ENCODE measurements at places on chromosomes 13 and 19. TPM values are rescaled to one million over a fixed set of nuclear protein-coding genes. Genes with fewer than 3 reads are reported as not detected.

DNA sequence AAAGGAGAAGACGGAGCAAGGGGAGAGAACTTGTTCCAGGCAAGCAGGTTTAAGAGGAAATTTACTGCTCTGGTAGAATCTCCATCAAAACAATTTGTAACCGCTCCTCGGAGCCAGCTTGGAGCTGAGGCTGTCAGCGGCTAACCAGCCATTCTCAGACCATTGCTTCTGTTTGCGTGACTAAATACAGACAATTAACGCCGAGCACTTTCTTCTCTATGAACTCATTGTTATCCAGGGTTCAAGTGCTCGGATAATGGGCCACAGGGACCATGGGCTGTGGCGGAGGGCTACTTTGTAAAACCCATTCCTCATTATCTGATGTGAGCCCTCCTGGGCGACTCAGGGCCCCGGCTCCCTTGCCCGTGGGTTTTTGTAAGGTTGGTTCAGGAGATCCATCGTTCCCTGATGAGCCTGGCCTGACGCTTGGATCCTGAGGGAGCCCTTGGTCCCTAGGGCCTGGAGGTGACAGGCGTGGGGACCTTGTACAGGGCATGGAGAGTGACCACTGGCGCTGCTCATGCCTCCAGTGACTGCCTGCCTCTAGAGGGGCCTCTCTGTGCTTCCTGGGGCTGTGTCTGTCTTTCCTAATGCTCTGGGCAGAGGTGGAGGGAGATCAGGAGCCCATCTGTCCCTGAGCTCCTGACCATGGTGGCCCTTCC is 61.5 kb upstream of the ZNF536 start:
- no peak overlapping the region for H3K4me3 ChIP-seq
- H3K4me1 ChIP-seq: peaks cover 12% of the 10 kb centered on the region
- no peak for DNase-seq
- peaks cover 18% of the 10 kb centered on the region for H3K27me3 ChIP-seq
- H3K36me3 ChIP-seq: no peaks in the 10 kb centered on the region

GRCh38 chr13:107266657-107267056 is 698.7 kb upstream of the ARGLU1 start:
- no peak for DNase-seq
- H3K27me3 ChIP-seq: no peaks in the 10 kb centered on the region
- no peak overlapping the region for H3K4me3 ChIP-seq
- H3K4me1 ChIP-seq: peaks cover 5% of the 10 kb centered on the region
- no peaks in the 10 kb centered on the region for H3K36me3 ChIP-seq

Gene C13orf46
- 0.29 TPM for total RNA-seq

- H3K36me3 ChIP-seq: peaks cover 8% of the 10 kb centered on the region
- H3K4me3 ChIP-seq: no peak overlapping the region
- H3K4me1 ChIP-seq: no peaks in the 10 kb centered on the region
- H3K27me3 ChIP-seq: no peaks in the 10 kb centered on the region
- DNase-seq: no peak
- no peak overlapping the region for H3K27ac ChIP-seq
These were observed 83.4 kb downstream of the UBL3 start for GRCh38 chr13:29767006-29767405.

DNA sequence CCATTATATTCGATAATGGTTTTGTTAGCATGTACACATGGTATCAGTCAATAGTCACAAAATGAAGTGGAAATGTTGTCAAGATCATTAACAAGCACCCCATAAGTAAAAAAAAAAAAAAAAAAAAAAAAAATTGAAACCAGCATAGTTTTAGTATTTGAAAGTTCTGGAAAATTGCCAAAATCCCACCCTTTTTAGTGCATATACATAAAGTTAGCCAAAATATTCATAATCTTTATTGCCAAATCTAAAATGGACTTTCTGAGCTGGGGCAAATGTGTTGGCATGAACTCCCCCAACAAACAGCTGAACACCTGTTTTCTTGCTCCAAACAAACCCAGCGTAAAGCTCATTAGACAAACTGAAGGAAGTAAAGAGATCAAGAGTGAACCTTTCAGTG is 73.9 kb downstream of the MZT1 start:
- no peak for DNase-seq
- H3K27ac ChIP-seq: no peak overlapping the region

DNA sequence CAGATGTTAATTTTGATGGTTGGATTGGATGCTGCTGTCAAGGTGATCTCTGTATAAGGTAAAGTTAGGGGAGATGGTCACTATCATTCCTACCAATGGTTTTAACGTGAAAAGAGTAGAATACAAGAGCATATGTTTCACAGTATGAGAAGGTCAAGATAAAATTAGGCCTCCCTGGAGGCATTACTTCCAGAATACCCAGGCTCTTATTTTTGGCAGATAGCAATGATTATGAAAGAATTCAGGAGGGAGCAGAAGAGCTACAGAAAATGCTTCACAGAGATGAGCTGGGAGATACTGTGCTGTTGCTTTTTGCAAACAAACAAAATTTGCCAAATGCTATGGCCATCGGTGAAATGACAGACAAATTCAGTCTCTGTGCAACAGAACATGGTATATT is 547.5 kb upstream of the SPRY2 start:
- no peaks in the 10 kb centered on the region for H3K36me3 ChIP-seq
- H3K4me1 ChIP-seq: no peaks in the 10 kb centered on the region
- no peak overlapping the region for H3K27ac ChIP-seq
- peaks cover 48% of the 10 kb centered on the region for H3K27me3 ChIP-seq
- no peak overlapping the region for H3K4me3 ChIP-seq

- H3K27ac ChIP-seq: no peak overlapping the region
- peaks cover 9% of the 10 kb centered on the region for H3K4me1 ChIP-seq
- no peaks in the 10 kb centered on the region for H3K27me3 ChIP-seq
- H3K36me3 ChIP-seq: no peaks in the 10 kb centered on the region
- peak; percentile 56 for DNase-seq
These were observed 18.4 kb upstream of the TFDP1 start for GRCh38 chr13:113566227-113566561.

Gene MFSD12
- 80.9 TPM for total RNA-seq

- H3K27ac ChIP-seq: no peak overlapping the region
- H3K27me3 ChIP-seq: peaks cover 30% of the 10 kb centered on the region
- no peak for DNase-seq
- H3K36me3 ChIP-seq: no peaks in the 10 kb centered on the region
These were observed 44.2 kb upstream of the HOMER3 start for GRCh38 chr19:18985257-18985656.

- H3K36me3 ChIP-seq: no peaks in the 10 kb centered on the region
- DNase-seq: no peak
- no peak overlapping the region for H3K4me3 ChIP-seq
- no peaks in the 10 kb centered on the region for H3K4me1 ChIP-seq
- H3K27ac ChIP-seq: no peak overlapping the region
- no peaks in the 10 kb centered on the region for H3K27me3 ChIP-seq
These were observed 97.2 kb downstream of the EPSTI1 start for GRCh38 chr13:42894765-42895243.

- H3K4me3 ChIP-seq: no peak overlapping the region
- no peak for DNase-seq
- no peak overlapping the region for H3K27ac ChIP-seq
- H3K27me3 ChIP-seq: peaks cover 31% of the 10 kb centered on the region
- H3K4me1 ChIP-seq: no peaks in the 10 kb centered on the region
These were observed 32.1 kb downstream of the CYP2B6 start for GRCh38 chr19:41023193-41023592.

Gene PTGIR
- 0.46 TPM for total RNA-seq

Gene SOX1
- total RNA-seq: 0.17 TPM

Gene GDF15
- total RNA-seq: 106 TPM

Gene FAM216B
- total RNA-seq: not detected

- H3K4me3 ChIP-seq: no peak overlapping the region
- peaks cover 13% of the 10 kb centered on the region for H3K4me1 ChIP-seq
- H3K27me3 ChIP-seq: no peaks in the 10 kb centered on the region
- H3K36me3 ChIP-seq: peaks cover 8% of the 10 kb centered on the region
- no peak overlapping the region for H3K27ac ChIP-seq
These were observed 19.4 kb upstream of the RANBP3 start for GRCh38 chr19:5997371-5997770.

DNA sequence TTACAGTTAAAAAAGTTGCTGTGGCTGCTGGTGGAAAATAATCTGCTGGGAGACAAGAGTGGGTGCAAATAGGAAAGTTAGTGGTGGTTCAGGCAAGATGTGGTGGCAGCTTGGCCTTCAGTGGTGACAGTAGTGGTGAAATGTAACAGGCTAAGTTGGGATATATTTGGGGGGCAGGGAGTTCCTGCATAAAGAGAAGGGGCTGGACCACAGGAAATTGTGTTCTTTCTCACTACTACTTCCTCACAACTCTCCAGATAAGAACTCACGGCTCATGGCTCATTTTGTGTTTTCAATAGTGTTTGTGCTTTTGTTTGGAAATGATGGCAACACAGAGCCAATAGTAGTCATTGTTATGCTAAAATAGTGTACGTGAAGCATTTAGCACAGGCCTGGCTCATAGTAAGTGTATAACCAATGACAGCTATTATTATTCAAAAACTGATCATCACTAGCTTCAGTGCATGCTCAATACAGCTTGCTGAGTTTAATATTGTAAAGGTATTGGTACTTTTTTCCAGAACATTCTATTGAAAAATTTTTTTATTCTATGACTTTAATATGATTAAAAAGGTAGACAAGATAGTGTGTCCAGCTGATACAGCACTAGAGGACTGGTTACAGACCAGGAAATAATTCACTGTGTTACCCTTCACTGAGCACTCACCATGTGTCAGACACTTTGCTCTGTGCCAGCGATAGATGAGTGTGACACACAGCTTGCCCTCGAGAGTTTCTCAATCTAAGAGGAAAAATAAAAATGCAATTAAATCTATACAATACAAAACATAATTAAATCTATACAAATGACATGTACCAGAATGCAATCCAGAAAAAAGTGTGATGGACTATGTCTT is 209.8 kb downstream of the POU4F1 start:
- H3K4me3 ChIP-seq: no peak overlapping the region
- H3K4me1 ChIP-seq: peaks cover 7% of the 10 kb centered on the region
- H3K27ac ChIP-seq: no peak overlapping the region
- no peak for DNase-seq

DNA sequence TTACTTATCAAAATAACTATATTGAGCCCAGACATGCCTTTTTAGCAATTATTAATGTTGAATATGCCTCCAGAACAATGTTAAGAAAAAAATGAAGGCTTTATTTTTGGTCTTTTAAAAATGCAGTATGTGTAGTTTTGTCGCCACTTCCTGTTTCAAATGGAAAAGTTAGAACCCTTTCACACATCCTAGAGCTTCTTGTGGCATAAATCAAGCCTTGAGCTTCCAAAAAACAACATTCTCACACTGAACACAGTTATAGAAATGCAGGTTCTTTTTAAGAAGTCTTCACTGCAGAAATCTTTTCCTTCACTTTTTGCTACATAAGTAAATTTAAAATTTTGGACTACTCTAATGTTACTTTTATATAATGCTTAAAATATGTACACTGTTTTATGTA is 108.7 kb downstream of the ESD start:
- H3K4me3 ChIP-seq: no peak overlapping the region
- peaks cover 45% of the 10 kb centered on the region for H3K4me1 ChIP-seq
- H3K27me3 ChIP-seq: no peaks in the 10 kb centered on the region
- no peak for DNase-seq

- DNase-seq: no peak
- H3K27me3 ChIP-seq: no peaks in the 10 kb centered on the region
- H3K4me1 ChIP-seq: peaks cover 12% of the 10 kb centered on the region
- H3K27ac ChIP-seq: no peak overlapping the region
- H3K4me3 ChIP-seq: peak overlapping the region; percentile 61
These were observed 187.1 kb downstream of the TDRD3 start for GRCh38 chr13:60583911-60584753.

DNA sequence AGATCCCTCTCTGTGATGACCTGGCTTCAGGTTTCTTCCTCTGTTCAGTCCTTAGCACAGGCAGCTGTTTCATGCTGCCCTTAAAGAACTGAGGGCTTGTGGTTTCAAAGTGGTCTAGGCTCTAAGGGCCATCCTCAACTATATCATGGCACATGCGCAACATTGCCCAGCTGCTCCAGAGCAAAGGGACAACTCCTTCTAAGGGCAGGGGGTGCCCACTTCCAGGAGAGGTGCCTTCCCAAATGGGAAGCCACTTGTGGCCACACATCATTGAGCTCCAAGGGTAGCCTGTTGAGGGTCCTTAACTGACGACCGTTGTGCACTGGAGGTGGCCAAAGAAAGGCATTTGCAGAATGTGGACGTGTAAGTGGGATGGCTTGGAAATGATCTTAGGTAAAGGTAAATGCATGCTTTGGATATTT is 7.3 kb downstream of the GPR183 start:
- no peak overlapping the region for H3K27ac ChIP-seq
- no peak for DNase-seq
- peaks cover 5% of the 10 kb centered on the region for H3K4me1 ChIP-seq
- H3K36me3 ChIP-seq: peaks cover 18% of the 10 kb centered on the region
- no peaks in the 10 kb centered on the region for H3K27me3 ChIP-seq
- H3K4me3 ChIP-seq: no peak overlapping the region

Gene SKA3
- total RNA-seq: 7.6 TPM

Gene PRODH2
- 20.6 TPM for total RNA-seq

Gene PGPEP1
- 28.8 TPM for total RNA-seq

GRCh38 chr13:30763786-30764413 is 28.6 kb downstream of the ALOX5AP start:
- peaks cover 19% of the 10 kb centered on the region for H3K4me1 ChIP-seq
- H3K4me3 ChIP-seq: no peak overlapping the region
- peaks cover 6% of the 10 kb centered on the region for H3K27me3 ChIP-seq
- no peak for DNase-seq

DNA sequence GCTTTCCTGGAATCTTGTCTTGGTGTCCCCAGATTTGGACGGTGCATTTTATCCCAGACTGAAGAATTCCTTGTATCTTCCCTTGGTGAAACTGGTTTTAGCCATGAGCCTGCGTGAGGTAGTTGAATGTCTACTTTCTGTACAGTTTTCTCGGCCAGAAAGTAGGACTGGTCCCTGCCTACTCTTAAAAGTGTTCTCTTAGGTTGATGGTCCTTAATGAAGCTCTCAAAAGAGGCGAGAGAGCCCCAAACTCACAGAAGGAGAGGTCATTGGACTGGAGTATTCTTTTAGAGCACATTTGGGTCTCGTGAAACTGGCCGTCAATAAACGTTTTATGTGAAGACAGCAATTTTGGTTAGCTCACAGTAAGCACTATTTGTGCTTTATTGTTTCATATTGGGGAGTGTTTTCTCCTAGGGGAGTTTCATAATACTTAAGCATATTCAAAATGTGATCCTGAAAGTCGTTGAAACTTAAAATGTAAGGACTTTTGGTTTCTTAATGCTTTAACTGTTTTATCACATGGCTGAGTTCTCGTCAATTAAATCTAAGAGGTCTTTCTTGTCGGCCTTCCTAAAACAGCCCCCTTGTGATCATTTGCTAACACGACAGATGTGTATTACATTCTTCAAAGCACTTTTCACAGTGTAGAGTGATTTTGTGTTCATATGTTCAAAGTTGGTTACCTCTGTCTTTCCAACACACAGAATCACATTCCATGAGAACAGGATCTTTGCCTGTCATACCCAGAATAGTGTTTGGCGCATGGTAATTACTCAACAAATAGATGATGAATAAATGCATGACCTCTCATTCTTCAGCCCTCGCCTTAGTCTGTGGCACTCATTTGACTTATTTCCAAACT is 889 bp downstream of the GTF2F2 start:
- peaks cover 9% of the 10 kb centered on the region for H3K36me3 ChIP-seq
- H3K4me1 ChIP-seq: peaks cover 12% of the 10 kb centered on the region
- no peak for DNase-seq
- H3K27ac ChIP-seq: no peak overlapping the region
- no peak overlapping the region for H3K4me3 ChIP-seq

Gene SLITRK6
- 13.0 TPM for total RNA-seq

Gene CEACAM6
- 29.8 TPM for total RNA-seq

Data from type B pancreatic cell (in vitro differentiated cells).